ENCODE measurements at places on chromosomes 7 and 10. TPM values are rescaled to one million over a fixed set of nuclear protein-coding genes. Genes with fewer than 3 reads are reported as not detected.

- DNase-seq, result no peak
Measured at GRCh38 chr10:87842220-87842641, 21.1 kb downstream of the KLLN start.

CYP3A7 gene
- total RNA-seq, result 0.21 TPM

DNA sequence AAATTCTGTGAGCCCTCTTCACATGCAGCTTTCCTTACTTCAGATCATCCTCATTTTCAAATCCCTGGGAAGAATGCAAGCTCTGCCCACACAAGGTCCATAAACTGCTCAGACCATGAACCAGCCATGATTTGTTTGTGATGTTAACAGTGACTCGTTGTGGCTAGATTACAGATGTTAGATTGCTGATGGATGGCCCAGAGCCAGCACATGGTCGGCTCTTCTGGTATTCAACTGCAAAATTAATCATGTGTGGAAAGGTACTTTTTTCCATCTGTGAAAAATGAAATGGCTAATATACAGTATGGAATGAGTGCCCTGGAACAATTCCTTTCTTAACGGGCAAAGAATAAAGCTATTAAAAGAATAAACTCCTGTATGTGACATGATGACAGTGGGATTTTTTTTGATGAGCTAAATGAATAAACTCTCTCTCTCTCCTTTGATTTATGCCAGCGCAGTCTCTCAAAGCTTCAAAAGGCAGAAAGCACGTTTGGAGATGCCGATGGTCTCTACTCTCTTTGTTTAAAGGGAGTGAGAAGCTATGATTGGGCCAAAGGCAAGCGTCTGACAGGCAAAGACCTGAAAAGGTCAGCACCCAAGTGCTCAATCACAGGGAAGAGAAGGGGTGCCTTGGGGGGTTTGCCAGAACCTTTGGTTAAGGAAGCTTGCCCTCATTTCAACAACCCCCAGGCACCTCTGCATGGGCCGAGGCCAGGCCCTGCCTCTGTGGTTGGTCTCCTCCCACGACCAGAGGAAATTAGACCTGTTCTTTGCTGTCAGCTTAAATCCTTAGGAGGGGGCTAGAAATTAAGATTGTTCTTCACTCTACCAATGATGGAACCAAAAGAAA lies 444.0 kb upstream of the NFE2L3 start:
- DNase-seq, result peak; percentile 32

LIPJ gene
- total RNA-seq, result 0.21 TPM

- peak; percentile 6 for DNase-seq
Measured at GRCh38 chr7:149228831-149229471, 10.5 kb upstream of the ZNF212 start.

SFRP4 gene
- total RNA-seq, result 49.5 TPM

DNA sequence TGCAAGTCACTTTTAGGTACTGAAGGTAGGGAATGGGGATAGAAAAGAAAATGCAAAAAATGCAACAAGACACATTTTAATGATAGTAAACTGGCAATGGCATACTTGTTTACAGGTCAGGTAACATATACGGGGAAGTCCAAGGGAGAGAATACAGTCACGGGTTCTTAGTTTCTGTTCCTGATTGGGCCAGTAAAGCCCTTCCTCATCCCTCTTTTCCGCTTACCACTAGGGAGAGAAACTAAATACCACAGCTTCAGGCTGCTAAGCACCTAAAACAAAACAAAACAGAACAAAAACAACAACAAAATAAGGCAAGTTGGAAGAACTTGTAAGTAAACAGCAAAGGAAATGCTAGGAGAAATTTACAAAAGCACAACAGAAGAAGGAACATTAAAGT lies 65.2 kb upstream of the OGDHL start:
- DNase-seq, result no peak

GRCh38 chr10:7667262-7668141 lies 736 bp upstream of the ITIH5 start:
- peak; percentile 61 for DNase-seq

GRCh38 chr7:6197801-6198551 lies 74.4 kb downstream of the CYTH3 start:
- DNase-seq, result no peak

VIPR2 gene
- total RNA-seq, result 9.6 TPM

GRM8 gene
- 0.41 TPM for total RNA-seq

MKX gene
- 0.51 TPM for total RNA-seq

DNA sequence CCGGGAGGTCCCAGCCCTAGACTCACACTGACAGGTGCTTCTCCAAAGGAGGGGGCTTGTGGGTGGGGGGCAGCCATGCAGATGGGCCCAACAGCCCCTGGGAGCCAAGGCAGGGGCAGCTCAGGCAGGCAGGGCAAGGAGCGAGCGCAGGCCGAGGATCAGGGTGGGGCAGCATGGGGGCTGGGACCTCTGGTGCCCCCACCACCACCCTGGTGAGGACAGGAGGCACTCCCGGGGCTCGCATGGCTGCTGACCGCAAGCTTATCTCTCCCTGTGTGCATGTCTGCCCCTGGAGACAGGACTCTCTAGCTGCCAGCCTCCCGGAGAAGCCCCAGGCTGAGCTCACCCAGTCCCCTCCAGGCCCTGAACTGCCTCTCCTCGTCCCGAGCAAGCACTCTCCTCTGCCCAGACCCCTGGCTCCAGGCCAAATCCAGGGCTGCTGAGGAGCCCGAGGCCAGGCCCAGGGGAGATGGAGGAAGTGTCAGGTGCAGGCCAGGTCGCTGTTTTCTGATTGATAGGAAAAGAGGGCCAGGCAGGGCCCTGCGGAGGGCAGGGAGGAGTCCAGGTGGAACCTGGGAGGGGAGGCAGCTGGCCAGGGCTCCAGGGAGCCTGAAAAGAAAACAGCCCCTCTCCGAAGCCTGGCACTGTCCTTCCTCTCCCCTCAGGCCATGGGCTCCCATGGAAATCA lies 39.0 kb downstream of the PDGFA start:
- DNase-seq, result no peak

AGAP5 gene
- total RNA-seq, result 5.2 TPM

SPACDR gene
- not detected for total RNA-seq

- DNase-seq, result no peak
Measured at GRCh38 chr10:86232644-86233043, 134.0 kb downstream of the GRID1 start.

DNA sequence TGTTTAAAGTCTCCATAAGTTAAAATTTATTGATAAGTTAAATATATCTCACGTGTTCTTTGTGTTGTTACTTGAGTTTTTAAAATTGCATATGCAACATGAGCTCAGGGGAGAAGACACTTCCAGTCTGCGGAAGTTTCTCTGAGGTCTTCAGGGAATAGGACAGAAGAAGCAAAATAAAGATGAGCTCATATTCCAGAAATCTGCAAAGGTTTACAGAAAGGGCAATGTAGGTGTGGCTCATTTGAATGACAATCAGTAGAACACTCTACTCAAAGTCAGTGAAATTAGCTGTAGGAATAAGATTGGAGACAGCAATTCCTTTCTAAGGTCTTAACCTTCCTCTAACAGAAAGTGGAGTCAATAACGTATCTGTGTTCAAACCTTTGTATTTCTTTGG lies 53.7 kb downstream of the CACNA2D1 start:
- DNase-seq, result no peak

STX1A gene
- 9.7 TPM for total RNA-seq

GRCh38 chr10:62733654-62734293 lies 70.7 kb upstream of the ADO start:
- DNase-seq, result no peak

DNA sequence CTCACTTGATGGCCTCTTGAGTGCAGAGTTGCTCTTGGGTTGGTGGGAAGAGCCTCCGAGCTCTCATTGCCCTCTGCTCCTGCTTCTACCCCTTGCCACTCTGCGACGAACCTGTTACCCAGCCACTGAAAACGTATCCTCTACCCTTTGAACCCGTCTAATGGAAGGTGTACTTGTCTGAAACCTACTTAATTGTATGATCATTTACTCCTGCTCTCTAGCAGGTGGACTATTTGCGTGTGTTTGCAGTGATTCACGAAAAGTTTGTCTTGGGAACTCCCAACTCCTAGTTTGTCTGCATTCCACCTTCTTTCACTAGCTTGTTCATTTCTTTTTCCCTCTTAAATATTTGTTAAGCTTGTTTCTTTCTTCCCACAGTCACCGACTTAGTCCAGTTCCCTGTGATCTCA lies 503 bp downstream of the CROT start:
- peak; percentile 26 for DNase-seq

EEPD1 gene
- 16.5 TPM for total RNA-seq

- no peak for DNase-seq
Measured at GRCh38 chr10:5536486-5537081, 11.8 kb downstream of the CALML3 start.

ZNF783 gene
- 8.5 TPM for total RNA-seq

- peak; percentile 64 for DNase-seq
Measured at GRCh38 chr10:62076891-62077290, 175.4 kb downstream of the ARID5B start.

IPMK gene
- 6.9 TPM for total RNA-seq

- no peak for DNase-seq
Measured at GRCh38 chr10:122550427-122550826, 10.1 kb upstream of the DMBT1 start.

PVRIG gene
- not detected for total RNA-seq

- no peak for DNase-seq
Measured at GRCh38 chr7:149524394-149524793, 26.8 kb upstream of the ZNF746 start.
